ENCODE measurements at places on chromosomes 3 and 15.

GRCh38 chr3:114451561-114452018 is 157.8 kb downstream of the TIGIT start:
- no peak for DNase-seq

DNA sequence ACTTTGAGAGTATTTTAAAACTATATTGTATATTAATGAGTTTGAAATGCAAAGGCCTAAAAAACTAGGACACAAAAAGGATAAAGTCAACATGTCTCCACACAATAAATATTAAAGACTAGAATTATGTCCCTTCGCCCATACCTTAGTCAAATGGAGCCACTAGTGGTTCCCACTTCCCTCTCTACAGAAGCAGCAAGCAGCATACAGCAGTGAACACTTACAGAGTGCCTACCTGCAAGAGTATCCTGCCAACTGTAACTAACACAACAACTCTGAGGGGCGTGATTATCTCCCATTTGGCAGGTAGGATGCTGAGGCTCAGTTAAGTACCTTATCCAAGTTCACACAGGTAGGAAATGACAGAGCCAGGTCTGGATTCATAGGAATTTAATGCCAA is 17.2 kb downstream of the DYNC1LI1 start:
- no peak for DNase-seq

DNA sequence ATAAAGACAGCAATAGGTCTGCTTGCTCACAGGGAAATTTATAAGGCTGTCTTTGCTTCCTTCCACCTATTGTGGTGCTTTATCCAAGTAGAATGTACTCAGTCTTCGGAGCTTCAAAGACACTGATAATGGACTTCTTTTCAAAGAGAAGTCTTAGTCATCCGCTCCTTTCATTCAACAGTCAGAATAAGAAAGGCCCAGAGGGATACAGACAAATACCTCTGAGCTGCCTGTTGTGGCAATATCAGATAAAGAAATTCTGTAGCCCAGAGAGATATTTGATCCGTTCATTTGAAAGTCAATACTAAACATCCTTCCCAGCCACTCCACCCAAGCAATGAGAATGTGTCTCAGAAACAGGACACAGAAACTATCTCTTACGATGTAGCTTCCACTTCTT is 110.0 kb downstream of the FHIT start:
- no peak for DNase-seq

GRCh38 chr3:27805282-27805681 is 83.2 kb upstream of the EOMES start:
- DNase-seq: no peak

DNA sequence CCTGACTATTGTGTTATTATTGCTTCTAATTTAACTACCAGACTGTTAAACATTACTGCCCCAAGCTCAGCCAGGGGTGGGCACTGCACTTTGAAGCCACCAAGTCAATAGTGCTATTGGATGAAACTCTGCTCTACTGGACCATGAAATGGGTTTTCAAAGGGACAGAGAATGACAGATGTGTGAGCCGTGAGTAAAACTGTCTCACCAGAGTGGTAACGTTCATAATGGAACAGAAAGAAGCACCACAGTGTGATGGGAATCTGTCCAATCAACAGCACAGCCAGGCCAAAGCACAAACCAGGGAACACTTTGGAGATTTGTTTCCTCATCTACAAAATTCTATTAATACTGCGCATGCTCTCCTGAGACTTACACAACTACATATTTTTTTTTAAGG is 171.8 kb upstream of the LPP start:
- no peak for DNase-seq

DNA sequence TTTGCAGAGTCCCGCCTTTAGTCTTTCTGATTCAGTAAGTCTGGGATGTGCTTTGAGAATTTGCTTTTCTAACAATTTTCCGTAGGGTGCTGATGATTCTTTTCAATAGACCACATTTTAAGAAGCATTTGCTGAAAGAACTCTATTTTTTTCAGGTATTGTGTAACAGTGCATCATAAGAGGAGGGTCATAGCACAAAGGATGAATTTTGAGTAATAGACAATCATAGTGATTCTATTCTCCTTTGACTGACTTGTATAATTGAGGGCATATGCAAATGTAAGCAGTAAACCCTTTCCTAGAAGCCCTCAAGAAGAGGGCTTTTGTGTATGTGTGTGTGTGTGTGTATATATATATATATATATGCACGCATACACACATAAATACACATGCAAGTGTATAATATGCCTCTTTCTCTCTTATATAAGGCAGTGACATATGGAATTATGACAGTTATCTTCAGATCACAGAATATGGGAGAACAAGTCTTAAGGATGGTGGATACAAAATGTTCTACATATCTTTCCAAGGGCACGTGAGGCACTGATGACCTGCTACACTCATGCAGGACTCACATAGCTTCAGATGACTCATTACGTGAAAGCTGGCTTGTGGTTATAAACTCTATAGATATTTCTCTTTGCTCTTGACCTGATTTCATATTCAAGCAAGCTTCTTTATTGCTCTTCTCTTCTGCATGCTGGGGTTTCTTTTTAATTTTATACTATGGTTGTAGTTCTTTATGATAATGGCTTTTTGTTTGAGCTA is 6.5 kb upstream of the PLSCR1 start:
- no peak for DNase-seq

- no peak for DNase-seq
Measured at GRCh38 chr3:134622806-134623365, 27.9 kb downstream of the KY start.

DNA sequence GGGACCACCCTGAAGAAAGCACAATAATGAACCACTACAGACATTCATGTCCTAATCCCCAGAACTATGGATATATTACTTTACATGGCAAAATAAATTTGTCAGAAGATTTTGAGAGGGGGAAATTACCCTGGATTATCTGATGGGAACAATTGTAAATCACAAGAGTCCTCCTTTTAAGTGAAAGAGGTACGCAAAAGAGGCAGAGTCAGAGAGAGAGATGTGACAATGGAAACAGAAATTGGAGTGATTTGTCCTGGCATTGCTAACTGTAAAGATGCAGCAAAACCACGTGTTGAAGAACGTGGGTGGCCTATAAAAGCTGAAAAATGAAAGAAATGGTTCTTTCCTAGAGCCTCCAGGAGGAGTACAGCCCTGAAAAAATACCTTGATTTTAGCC is 1121.4 kb upstream of the ALCAM start:
- no peak for DNase-seq

DNA sequence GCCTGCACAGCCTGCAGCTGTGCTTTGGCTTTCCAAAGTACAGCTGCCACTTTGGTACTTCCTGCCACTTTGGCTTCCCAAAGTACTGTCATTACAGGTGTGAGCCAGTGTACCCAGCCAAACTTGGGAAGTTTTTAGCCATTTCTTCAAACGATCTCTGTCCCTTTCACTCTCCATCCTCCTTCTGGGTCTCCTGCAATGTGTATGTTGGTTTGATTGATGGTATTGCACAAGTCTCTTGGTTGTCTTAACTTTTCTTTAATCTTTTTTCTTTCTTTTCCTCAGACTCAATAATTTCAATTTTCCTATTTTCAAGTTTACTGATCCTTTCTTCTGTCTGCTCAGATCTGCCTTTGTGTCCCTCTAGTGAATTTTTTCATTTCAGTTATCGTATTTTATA is 99.3 kb upstream of the CFAP20DC start:
- DNase-seq: no peak
